ENCODE measurements at places on chromosomes 4 and X.

DNA sequence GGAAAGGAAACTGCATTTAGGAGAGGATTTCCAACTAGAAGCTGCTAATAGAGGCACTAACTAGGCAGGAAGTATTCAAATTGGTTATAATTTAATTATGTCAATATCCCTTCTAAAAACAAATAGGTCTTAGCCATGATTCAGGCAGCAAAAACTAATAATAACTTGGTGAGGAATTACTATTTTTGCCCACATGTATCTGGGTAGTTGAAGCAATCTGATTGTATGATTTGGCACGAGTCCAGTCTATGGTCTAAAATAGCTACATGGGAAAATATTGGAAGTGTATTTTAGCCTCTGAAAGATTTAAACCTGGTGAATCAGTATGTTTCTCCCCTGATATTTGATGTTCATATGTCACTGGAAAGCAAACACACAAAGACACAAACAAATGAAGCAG, 62.2 kb downstream of the MFAP3L start:
- no peak for DNase-seq

GRCh38 chr4:11732155-11732554, 303.5 kb upstream of the HS3ST1 start:
- DNase-seq = no peak

DNA sequence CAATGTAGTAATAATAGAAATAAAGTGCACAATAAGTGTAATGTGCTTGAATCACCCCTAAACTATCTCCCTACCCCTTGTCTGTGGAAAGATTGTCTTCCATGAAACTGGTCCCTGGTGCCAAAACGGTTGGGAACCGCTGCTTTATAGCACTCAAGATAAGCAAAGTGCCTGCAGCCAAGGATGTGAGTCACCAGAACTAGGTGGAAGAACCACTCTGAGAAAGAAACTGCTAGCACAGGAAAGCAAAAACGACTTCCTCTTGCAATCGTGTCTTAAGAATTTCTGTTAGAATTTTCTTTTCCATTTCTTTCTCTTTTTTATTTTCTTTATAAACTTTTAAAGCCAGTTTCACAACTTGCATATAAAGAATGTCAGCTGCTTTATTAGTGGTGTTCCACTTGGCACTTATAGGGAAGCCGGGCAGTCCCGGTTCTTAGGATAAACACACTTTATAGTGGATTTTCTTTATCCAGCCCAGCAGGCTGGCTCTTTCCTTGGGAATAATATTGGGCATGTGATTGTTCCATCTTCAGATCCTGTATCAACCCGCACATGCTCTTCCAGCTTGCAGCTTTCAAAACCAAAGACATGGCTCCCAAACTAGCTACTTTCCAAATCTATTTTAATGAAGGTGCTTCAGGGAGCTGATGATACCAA, 32.3 kb upstream of the CXCL8 start:
- DNase-seq = no peak

GRCh38 chrX:123731258-123731986, 1.4 kb downstream of the THOC2 start:
- DNase-seq = no peak

- no peak for DNase-seq
These were observed 254.4 kb downstream of the NPFFR2 start for GRCh38 chr4:72286185-72286584.

DNA sequence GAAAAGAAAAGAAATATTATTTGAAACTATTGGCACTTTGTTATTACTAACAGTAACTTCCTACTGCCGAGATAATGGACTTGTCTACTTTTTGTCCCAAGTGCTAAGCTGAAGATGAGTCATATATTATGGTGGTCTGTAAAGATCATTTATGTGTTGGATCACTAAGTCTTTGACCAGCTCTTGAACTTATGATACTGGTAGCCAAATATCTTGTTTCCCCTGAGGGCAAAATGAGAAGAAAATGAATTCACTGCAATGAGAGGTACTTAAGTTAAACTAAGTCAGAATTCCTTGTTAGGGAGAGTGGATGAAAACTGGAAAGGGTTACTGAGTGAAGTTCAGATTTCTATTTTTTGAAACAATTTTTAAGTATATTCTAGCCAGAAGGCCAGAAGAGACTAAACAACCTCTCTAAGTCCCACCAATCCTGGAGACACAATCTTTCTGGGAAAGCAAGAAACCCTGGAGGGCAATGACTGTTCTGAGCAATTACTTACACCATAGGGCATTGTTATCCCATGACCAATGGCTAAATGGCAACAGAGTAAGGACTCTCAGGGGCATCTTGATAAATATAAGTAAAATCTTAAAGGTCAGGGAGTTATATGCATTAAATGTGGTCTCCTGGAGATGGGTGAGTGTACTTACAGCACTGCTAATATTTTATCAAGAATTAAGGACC, 287.7 kb downstream of the STIM2 start:
- no peak for DNase-seq

GRCh38 chr4:70632028-70632427, 3.5 kb downstream of the ENAM start:
- DNase-seq = no peak

DNA sequence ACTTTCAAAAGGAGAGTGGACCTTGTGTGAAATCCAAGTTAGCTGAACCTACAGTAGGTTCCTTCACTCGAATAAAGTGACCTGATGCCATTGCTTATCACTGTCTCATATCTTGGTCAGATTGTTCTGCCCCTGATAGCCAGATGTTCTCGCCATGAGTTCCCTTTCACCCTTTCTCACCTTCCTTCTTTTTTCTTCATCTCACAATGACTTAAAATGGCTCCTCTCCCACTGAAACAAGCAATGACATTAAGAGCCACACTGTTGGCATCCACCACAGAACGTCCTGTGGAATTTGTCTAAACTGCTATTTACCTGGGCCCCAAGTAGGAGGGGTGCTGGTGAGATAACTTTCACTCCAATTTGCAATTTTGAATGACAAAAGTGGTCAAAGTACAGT, 227.6 kb upstream of the PPP1R2C start:
- DNase-seq = no peak

DNA sequence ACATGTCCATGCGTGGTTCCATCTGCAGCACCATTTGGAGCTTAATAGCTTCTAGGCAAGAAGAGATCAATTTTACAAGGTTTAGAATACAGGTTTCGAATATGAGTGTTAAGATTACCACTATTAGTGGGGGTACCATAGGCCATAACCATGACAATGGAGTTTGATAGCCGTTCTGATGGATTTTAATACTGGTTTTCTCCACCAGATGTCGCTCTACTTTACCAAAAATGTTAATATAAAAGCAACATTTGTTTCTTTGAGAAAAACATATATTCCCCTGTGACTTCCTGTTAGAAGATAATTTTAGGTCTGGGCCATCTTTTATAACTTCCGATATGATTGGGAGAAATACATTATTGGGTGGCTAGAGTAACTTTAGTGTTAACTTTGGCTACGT, 499.7 kb upstream of the POU3F4 start:
- no peak for DNase-seq

DNA sequence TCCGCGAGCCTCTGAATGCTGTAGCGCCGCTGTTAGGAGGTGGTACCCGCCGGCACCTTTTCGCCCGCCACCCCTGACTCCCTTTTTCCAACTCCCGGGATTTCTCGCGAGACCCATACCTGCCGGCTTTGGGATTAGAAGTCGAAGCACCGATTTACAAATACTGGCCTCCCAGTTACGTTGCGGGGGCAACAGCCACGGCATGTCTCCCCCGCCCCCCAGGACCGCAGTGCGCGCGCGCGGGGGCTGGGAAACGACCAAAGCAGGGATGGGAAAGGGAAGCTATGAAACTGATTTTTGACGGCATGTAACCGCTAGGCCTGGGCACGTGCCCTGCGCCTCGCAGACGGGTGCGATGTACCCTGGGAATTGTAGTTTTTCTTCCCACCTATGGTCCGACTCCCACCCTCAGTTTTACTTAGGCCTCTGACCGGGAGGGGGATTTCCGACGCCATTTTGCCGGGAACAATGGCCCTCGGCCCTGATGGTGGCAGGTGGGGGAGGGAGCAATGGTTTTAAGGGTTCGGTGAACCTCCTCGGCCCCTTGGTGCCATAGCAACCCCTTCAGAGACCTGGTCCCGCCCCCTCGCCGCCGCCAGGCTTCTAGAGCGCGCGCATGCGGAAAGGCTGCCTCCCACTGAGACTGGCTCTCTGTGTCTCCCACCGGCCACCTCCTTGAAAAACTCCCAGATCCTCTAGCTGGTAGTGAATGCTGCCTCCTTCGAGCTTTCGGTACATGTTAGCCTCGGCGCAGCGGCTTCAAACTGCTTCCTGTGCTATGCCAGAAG, 772 bp upstream of the WNK3 start:
- peak; percentile 54 for DNase-seq

DNA sequence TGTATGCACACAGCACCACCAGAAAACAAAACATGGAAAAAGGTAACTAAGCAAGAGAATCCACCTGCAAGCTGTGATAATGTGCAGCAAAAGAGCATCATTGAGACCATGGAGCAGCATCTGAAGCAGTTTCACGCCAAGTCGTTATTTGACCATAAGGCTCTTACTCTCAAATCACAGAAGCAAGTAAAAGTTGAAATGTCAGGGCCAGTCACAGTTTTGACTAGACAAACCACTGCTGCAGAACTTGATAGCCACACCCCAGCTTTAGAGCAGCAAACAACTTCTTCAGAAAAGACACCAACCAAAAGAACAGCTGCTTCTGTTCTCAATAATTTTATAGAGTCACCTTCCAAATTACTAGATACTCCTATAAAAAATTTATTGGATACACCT, 90.2 kb downstream of the TET2 start:
- no peak for DNase-seq

- DNase-seq = no peak
These were observed 111.3 kb downstream of the ZNF674 start for GRCh38 chrX:46433892-46434291.

DNA sequence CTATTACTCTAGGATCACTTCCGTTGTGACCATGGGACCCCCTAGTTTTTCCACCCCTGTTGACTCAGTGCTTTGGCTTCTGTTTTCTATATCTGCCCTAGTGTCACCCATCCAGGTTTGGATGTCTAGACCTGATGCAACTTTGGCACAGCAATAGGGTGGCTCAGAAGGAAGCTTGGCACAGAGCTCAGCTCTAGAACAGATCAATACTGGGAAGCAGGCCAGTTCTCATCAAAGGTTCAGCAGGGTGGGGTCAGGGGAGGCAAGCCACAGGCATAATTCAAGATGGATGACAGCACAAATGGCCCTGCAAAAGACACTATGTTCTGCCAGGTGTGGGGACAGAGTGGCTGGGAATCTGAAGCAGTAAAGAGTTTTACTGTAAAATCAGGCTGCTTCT, 74.2 kb upstream of the EGFL6 start:
- no peak for DNase-seq

DNA sequence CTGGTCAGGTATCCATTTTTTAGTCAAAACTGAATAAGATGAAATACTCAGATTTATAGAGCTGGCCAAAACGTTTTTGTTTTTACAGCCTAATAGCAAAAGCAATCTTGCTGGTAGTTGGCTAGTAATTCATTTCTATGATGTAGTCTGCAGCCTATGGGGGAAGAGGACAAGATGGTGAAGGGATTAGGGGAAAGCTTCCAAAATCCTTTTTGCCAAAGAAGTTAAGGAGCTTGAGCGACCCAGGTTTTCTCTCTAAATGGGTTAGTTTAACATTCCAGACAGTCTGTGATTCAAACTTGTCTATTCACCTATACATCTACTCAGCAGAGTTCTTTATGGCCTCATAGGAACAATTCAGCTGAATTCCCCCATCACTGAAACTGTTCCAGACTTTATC, 89.8 kb upstream of the SPRY1 start:
- no peak for DNase-seq

GRCh38 chr4:41307638-41308037, 50.9 kb downstream of the UCHL1 start:
- DNase-seq = no peak

DNA sequence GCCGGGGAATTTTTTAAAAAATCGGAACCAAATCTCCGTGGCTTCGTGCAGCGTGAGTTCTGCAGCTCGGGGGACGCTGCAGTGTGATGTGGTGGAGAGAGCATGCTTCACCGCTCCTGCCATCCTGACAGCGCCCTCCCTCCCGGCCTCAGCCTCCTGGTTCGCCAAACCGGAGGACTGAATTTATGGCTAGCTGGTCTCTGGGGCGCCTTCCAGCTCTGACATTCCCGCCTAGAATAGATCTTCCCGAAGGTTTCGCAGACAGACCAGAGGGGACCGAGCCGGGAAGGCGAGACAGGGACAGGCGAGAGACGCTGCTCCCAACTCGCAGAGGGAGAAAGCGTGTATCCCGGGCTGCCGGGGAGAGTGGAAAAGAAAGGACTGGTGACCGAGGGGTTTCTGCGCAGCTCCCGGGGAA, 25.9 kb downstream of the HOPX start:
- peak; percentile 7 for DNase-seq

- DNase-seq = no peak
These were observed 75.9 kb downstream of the NAA11 start for GRCh38 chr4:79249881-79250503.
